Fibroblast of mammary gland (primary cell): ENCODE measurements at places on chromosomes 4 and X.

DNA sequence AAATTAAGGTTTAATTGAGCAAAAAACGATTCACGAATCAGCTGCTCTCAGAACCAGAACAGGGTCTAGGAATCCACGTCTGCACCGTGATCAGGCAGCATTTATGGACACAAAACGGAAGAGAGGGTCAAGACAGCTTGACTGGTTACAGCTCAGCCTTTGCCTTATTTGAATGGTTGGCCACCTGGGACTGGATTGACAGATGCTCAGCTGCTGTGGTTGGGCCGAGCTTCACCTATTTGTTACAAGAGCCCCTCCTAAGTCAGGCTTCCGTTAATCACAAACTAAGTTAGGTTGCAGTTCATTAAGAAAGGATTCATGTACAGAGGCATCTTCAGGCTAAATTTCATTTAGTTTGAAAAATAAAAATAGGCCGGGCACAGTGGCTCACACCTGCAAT lies 50.6 kb upstream of the MAN2B2 start:
- no peak for DNase-seq

- no peak for DNase-seq
These were observed 89.9 kb upstream of the NKX1-1 start for GRCh38 chr4:1496116-1496642.

DNA sequence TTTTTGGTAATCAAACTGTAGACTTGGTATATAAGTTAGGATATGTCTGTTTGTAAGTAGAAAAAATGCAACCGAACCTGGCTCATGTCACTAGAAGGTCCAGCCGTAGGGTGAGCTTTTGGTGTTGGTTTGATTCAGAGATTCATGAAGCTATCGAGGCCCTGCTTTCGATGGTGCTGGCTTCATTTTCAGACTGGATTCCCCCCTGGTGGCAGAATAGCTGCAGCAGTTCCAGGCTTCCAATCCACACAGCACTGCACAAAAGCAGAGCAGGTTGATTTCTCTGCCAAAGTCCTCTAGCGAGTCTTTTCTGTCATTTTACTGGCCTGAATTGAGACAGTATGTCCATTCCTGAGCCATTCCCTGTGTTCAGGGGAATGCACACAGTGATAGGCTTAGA lies 33.1 kb downstream of the PDK3 start:
- peak; percentile 7 for DNase-seq

GRCh38 chr4:83252782-83253405 lies 31.7 kb downstream of the COQ2 start:
- peak; percentile 66 for DNase-seq

DNA sequence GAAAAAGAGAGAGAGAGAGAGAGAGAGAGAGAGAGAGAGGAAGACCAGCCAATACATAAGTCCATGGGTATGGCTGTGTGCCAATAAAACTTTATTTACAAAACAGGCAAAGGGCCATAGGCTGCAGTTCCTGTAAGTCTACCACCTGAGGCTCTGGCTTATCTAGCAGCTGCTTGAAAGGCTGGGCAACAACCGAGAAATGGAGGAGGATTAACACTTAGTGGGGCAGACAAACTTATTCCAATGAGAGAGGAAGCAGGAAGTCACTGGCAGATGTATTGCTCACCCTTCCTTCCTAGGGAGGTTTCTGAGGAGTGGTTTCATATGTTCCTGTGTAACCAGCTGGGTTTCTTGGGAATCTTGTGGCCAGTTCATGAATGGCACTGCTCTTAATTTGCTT lies 4.7 kb upstream of the GPR143 start:
- peak; percentile 3 for DNase-seq

DNA sequence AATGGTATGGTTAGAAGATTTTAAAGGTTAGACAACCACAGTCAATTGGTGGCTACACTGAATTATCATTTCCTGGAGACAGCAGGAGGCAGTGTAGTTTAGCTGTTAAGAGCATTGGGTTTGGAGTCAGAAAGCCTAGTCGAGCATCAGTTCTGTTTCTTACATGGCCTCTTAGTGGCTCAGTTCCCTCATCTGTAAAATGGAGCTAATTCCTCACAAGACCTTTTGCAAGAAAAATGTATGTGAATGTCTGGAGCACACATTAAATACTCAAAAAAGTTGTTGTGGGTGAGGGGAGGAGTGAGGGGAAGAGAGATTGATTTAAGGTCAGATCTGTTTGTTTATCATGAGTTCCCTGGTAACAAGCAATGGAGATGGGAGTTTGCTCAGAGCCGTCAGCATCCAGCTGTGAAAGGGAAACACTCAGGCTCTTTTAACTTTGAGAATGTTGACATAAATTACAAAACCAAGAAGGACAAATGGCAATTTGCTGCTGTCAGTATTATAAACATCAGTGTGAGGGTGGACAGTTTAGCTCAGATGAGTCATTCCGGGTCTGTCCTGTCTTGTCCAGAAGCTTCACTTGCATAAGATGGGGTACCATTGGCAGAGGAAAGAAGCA lies 98.2 kb upstream of the PGRMC2 start:
- DNase-seq: peak; percentile 75

DNA sequence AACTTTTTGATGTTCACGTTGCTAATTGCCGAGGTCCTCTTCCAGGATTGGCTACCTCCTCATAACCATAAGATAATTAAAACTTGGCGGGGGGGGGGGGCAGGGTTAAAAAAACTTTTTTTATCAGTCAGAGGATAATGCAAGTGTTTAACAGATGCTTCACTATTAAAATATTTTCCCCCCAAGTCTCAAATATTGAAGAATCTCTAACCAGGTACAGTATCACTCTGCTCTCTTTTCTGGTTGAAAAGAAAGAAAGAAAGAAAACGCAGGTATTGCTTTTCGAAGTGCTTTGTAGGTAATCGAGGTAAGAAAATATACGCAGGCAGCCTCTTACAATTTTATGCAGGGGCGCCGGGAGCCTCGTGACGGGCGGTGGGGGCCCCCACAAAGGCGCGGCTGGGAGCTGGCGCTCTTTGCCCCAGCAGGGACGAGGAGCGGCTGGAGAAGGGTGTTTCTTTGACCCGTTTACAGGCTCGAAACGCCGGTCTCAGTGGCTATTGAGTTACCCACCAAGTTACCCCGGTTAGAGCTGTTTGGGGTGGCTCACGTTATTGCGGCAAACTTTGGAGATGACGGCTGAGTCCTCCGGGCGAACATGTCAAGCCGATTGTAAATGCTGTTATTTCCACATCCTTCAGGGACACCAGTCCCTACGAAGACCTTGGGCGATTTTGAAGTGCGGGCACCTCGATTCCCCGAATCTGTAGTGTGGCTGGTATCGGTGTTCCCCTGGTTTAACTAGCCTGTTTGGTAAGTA lies 477 bp upstream of the HAND2 start:
- peak; percentile 17 for DNase-seq

GRCh38 chr4:121938282-121939092 lies 13.4 kb downstream of the TRPC3 start:
- DNase-seq: no peak

DNA sequence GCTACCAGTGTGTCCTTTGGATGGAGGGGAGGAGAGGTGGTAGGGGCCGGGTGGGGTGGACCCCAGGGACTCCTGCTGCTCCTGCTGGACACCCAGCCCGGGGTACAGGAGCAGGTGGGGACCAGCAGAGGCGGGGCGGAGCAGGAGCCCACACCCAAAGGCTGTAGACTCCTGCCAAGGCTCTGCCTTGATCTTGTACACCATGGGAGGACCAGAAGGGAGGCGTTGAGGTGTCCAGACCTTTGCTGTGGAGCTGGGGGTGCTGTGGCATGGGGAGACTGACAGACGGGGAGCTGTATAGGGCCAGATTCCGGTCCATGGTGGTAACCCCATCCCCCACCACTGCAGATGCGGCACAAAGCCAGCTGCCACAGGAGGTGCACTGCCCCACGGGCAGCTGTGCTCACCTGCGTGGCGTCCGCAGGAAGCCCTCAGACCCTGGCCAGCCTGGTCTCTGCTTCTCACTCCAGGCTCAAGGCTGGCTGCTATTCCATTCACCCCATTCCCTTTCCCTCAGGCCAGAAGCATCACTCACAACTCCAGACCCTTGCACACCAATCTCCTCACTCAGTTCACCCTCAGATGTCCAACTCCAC lies 5.0 kb upstream of the SLC26A1 start:
- no peak for DNase-seq

- DNase-seq: no peak
These were observed 136.6 kb downstream of the ARSF start for GRCh38 chrX:3177851-3178250.
